ENCODE measurements at places on chromosomes 1 and 21.
A peak's percentile ranks its signal among the peaks of the same experiment; 100 is the strongest.

DNA sequence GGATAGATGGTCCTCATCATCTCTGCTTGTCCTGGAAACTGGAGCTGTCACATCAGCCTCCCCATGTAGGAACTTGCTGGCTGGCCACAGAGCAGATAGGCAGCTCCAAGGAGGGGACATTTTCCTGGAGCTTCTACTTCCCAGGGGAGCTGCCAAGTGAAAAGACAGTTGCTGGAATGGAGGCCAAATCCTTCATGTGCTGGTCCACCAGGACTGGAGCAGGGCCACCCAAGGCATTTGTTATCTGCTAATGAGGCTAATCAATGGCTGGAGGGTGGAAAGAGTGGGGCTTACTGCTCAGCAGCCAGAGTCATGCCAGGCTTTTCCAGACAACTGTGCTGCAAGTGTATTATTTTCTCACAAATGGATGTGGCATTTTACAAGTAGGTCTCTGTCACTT lies 22.5 kb downstream of the KAZN start:
- no peak for DNase-seq

- no peak for DNase-seq
These were observed 299.2 kb downstream of the GPATCH2 start for GRCh38 chr1:217331698-217332097.

DNA sequence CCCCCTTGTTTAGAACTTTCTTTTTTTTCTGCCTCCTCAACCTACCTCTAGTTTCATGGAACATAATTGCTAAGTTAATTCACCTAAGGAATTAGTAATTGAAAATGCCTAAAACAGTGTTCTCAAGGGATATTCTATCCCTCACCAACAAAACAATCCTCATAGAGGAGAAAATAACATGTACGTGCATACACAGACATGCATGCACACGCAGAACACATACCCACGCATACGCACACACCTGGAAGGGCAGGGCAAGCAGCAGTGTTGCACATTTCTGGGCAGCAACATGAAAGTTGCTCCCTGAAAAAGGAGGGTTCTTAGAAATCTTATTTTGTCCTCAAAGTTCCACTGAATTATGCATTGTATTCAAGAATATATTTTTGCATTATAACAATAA lies 76.6 kb downstream of the HHAT start:
- no peak for DNase-seq

GRCh38 chr1:61444288-61444687 lies 280.7 kb downstream of the TM2D1 start:
- DNase-seq = no peak

GRCh38 chr1:27520651-27521050 lies 30.7 kb upstream of the WASF2 start:
- no peak for DNase-seq

DNA sequence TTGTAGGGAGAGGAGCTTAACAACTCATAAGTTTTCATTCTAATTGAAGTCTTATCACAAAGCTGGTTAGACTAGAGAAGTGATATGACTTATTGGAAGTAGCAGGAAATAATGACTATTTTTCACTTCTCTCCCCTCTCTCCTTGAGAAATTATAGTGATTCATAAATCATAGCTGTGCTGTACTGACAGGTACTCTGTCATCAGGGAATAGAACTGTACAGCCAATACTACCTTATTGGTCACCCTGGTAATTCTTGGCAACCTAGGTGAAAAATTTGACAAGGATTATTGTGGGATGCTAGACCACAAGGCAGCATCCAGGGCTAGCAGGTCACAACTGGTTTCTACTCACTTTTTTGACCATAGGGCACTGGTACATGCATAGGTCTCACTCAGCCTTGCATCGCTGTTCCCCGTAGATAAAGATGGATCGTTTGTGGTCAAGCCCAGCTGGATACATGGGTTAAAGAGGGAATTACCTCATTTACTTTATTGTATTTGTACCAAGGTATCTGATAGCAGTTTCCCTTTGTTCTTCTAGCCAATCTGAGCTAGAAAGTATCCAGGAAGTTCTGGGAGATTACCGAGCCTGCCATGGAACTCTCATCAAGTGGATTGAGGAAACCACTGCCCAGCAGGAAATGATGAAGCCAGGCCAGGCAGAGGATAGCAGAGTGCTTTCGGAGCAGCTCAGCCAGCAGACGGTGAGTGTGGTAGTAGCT lies 113.6 kb downstream of the MACF1 start:
- DNase-seq = no peak

DNA sequence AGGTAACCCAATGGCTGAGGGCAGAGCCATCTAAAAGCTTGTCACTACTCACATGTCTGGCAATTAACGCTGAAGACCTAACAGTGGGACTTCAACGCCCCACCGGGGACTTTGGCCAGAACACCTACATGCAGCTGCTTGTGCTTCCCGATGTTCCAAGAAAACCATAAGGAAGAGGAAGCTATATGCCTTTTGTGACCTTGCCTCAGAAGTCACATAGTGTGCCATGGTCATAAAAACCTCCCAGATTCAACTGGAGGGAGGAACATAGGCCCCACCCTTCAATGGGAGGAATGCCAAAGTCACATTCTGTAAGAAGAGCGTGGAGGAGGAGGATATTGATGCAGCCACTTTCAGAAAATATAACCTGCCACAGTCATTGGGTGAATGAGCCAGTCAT lies 147.8 kb upstream of the MAGI3 start:
- no peak for DNase-seq

GRCh38 chr1:116474921-116475849 lies 95.6 kb downstream of the CD58 start:
- no peak for DNase-seq

- DNase-seq = no peak
These were observed 640.6 kb downstream of the PTPRU start for GRCh38 chr1:29876902-29877301.

DNA sequence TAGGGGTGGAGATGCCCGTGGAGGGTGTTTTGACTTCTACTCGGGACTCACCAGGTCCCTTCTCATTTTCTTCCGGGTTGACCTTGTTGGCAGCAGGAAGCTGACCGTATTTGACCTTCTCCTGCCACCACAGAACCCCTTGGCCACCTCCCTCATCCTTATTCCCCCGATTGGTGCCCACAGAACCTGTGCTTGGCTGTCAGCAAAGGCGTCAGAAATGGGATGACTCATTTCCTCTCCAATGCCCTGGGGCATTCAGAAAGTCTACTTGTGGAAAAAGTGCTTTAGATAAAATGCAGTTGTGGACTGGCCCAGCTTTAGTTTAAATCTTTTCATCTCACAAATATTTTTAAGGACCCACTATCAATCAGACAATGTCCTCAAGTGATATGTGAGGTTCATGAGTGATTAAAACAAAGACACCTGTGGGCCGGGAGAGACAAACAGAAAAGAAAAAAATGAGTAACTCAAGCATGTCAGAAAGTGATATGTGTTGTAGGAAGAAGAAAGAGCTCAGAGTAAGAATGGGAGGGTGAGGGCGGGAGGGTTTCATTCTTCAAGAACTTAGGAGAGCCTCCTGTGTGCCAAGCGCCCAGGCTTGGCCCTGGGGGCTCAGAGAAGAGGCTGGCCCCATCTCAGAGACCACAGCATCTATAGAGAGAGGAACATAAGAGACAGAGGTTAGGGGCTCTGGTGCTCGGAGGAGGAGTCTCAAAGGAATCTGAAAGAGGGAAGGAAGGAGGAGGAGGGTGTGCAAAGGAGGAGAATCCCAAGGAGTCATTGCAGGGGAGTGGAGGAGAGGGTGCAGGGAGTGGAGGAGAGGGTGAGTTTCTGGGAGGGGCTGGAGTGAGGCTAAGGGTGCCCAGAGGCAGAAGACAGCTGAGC lies 221.6 kb upstream of the VAMP3 start:
- DNase-seq = peak; percentile 74

GRCh38 chr21:38267136-38267755 lies 10.5 kb downstream of the KCNJ15 start:
- DNase-seq = no peak
